ENCODE measurements at places on chromosomes 3 and 15. TPM values are rescaled to one million over a fixed set of nuclear protein-coding genes. Genes with fewer than 3 reads are reported as not detected.

- no peak for DNase-seq
Measured at GRCh38 chr3:124258057-124258500, 266.2 kb upstream of the ROPN1 start.

- no peak for DNase-seq
Measured at GRCh38 chr3:42666577-42666998, 13.1 kb downstream of the ZBTB47 start.

- DNase-seq: no peak
Measured at GRCh38 chr3:9944271-9944670, 7.9 kb downstream of the PRRT3 start.

DNA sequence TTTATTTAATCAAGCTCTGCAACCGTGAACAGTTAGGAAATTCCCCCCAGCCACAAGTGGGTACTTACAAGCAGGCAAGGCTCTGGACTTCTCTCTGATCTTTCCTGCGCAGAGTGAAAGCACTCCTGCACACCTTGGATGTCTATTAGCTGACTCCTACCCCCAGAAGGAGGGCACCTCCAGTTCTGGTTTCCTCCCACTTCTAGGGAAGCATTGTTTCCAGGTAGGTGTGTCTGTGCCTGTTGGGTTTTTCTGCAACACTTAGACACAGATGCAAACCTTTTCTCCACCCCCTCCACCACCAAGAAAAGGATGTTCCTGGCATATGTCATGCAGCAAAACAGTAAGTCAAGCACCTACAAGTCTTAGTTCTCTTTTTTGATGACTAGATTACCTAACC, at the start of gene ZBED2:
ZBED2 (minus strand) TSS at position 115 of the 400 bp plus-strand sequence. CDS start 1,145 bp downstream, outside the sequence.
- no peak for DNase-seq

DNA sequence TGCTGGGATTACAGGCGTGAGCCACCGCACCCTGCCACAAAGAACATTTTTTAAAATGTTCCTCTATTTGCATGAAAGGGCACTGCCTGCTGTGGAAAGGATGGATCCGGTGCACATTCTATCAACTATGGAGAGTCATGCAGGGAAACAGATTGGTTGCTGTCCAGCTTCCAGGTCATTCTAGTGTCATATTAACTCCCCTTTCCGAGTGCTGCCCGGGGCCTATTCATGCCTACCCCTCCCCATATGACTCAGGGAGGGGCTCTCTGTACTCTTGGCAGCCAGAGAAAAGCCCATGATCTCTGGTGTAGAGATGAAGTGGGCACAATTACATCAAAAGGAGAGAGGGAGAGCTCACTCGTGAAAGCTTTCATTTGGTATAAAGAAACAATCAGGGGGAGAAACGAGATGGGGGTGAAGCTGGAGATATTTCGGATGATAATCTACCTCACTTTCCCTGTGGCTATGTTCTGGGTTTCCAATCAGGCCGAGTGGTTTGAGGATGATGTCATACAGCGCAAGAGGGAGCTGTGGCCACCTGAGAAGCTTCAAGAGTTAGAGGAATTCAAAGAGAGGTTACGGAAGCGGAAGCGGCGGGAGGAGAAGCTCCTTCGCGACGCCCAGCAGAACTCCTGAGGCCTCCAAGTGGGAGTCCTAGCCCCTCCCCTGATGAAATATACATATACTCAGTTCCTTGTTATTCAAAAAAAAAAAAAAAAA, 16.1 kb upstream of the AHSG start:
- no peak for DNase-seq

- no peak for DNase-seq
Measured at GRCh38 chr15:62462721-62463120, 297.6 kb upstream of the C2CD4B start.

ARNT2 gene
- total RNA-seq: 0.87 TPM

PLCL2 gene
- 18.8 TPM for total RNA-seq

SH3GL3 gene
- total RNA-seq: 9.4 TPM

P4HTM gene
- total RNA-seq: 9.3 TPM

DPPA4 gene
- 80.5 TPM for total RNA-seq

Data from endothelial cell (in vitro differentiated cells).